ENCODE measurements at places on chromosomes 6 and 20.

DNA sequence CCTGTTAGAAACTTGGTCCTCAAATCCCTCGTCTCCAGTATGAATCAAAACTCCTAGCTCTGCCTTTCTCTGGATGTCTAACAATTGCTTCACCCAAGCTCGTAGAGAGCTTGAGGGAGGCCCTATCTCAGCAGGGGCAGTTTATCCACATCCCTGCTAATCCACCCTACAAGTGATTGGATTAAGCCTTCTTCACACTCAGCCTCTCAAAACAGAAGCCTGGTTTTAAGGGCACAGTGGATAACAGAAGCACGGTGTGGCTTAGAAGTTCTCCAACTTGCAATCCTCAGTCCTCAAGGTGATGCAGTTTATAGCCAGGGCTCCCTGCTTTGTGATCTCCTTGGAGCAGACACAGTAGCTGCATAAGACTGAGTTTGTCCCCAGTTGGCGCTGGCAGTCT lies 383.9 kb downstream of the KIF16B start:
- DNase-seq = no peak

DNA sequence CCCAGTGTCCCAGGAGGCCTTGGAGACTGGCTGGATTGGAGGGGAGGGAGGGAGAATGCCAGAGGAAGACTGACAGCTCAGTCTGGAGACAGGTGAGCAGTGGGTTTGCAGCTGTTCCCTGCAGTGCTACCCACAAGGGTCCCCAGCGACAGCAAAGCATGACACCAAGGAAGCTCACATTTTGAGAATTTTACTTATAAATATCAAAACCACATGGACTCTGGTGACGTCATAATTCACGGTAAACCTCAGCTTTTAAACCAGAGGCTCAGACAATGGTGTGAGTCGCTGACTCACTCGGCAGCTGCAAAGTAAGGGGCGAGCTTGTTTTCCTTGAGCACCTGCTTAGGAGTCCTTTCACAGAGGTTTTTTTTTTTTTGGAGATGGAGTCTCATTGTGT lies 65.2 kb downstream of the THBS2 start:
- no peak for DNase-seq

DNA sequence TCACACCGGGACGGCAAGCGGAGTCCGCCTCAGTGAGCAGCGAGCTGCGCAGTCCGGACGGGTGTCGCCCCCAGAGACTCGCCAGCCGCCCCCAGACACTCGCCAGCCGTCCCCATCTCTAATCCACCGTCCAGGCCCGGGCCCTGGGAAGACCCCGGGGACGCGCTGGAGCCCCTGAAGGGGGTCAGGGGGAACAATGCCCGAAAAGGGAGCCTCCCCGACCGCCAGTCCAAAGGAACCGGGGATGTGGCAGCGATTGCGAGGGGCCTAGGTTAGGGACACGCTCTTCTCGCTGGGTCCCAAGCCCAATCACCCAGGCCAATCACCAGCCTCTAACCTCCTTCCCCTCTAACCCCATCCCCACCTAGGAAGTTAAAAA lies 33.1 kb downstream of the TFAP2A start:
- no peak for DNase-seq

DNA sequence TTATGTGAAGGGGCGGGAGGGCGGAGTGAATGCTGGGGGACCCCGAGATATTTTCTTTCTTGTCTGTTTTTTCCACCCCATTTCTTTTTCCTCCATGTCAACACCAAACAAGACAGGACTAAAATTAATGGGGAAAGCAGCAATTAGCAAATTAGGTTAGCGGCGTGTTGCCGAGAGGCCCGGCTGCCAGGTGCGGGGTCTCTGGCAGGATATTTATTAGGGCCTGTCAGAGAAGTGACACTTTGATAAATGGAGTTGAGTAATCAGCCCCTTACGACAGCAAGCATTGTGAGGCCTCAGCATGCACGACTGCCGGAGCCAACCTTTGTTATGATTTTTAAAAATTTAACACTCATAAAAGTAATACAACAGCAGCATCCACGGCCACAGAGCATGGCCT lies 193.8 kb downstream of the DHX35 start:
- no peak for DNase-seq

DNA sequence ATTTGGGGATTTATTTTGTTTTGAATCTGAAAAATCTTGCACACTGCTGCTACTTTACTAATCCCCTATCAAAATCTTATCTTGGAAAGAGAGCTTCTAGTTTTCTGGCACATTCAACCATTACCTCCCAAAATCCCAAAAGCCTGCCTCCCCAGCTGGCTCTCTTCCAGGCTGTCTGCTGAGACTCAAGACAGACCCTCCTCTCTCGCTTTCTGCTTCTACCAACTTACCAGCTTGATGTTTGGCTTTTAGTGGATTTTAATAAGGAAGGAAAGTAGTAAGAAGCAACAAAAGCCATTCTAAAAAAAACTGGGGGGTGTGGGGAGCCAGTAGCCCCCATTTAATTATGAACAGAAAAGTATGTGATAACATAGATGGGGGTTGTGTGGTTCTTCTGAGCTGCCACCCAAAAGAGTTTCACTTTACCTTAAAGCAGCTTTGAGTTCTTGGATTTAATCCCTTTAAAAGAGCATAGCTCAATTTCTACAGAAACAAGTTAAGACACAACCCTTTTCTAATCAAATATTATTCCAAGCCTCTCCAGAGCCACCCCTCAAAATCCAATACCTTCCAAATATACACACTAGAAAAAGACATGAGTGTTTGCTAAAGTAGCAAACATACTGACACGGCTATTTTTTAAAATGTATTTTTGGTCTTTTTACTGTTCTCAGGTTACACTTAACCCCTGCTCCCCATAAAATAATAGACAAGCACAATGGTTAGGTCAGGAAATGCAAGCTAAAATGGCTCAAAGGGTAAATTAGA lies 71.7 kb downstream of the ATP9A start:
- no peak for DNase-seq
